ENCODE measurements at places on chromosomes 11 and 22. TPM values are rescaled to one million over a fixed set of nuclear protein-coding genes. Genes with fewer than 3 reads are reported as not detected.

The STARD10 gene
- 37.4 TPM for polyA plus RNA-seq

The SLC15A3 gene
- polyA plus RNA-seq, result 4.4 TPM

The CCDC34 gene
- 4.0 TPM for polyA plus RNA-seq

The CARD18 gene
- polyA plus RNA-seq, result not detected

The DRD4 gene
- not detected for polyA plus RNA-seq

The C11orf21 gene
- polyA plus RNA-seq, result not detected

The F2 gene
- not detected for polyA plus RNA-seq

The PTGDR2 gene
- polyA plus RNA-seq, result 0.12 TPM

The RBX1 gene
- 94.8 TPM for polyA plus RNA-seq

The SF3B2 gene
- polyA plus RNA-seq, result 110 TPM

The HBG1 gene
- not detected for polyA plus RNA-seq

The OR51E2 gene
- 1.3 TPM for polyA plus RNA-seq

The PEX26 gene
- 18.5 TPM for polyA plus RNA-seq

The A4GALT gene
- 6.3 TPM for polyA plus RNA-seq

The ADM gene
- polyA plus RNA-seq, result 357 TPM

The MIF gene
- polyA plus RNA-seq, result 798 TPM

The OR52A1 gene
- polyA plus RNA-seq, result not detected

The IGSF22 gene
- polyA plus RNA-seq, result not detected

The LTBP3 gene
- 216 TPM for polyA plus RNA-seq

The POU2AF2 gene
- polyA plus RNA-seq, result not detected

The MPZL3 gene
- polyA plus RNA-seq, result 0.14 TPM

The APOA1 gene
- 0.98 TPM for polyA plus RNA-seq

The ZNF70 gene
- polyA plus RNA-seq, result 1.8 TPM

The SCARF2 gene
- 37.0 TPM for polyA plus RNA-seq

The KIRREL3 gene
- polyA plus RNA-seq, result 15.9 TPM

The DEFB131B gene
- polyA plus RNA-seq, result not detected
